ENCODE measurements at places on chromosomes 2 and 18.

DNA sequence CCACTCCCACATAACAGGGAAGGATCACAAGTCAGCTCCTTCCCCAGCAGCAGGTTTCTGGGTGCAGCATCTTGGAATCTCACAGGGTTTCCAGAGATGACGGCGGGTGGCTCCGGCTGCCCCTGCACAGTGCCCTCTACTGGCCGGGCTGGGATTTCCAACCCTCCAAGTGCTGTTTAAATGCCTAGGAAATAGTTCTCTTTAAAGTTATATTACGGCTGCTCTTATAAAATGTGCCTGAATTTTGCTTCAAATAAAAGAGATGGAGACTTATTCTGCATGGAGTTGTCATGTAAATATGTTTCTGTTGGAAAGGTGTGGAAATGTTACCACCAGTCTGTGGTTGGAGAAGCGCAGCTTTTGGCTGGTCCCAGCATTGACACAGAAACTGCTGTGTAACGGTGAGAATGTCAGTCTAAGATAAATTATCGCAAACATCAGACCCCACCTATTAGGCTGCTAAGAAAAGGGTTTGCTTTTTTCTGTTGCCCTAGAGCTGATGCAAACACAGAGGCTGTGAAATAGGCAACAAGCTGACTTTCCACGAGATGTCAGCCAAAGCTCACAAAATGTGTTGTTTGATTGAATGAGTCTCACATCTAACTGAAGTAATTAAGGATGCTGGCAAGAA lies 3.3 kb upstream of the HJURP start:
- peak; percentile 18 for DNase-seq

DNA sequence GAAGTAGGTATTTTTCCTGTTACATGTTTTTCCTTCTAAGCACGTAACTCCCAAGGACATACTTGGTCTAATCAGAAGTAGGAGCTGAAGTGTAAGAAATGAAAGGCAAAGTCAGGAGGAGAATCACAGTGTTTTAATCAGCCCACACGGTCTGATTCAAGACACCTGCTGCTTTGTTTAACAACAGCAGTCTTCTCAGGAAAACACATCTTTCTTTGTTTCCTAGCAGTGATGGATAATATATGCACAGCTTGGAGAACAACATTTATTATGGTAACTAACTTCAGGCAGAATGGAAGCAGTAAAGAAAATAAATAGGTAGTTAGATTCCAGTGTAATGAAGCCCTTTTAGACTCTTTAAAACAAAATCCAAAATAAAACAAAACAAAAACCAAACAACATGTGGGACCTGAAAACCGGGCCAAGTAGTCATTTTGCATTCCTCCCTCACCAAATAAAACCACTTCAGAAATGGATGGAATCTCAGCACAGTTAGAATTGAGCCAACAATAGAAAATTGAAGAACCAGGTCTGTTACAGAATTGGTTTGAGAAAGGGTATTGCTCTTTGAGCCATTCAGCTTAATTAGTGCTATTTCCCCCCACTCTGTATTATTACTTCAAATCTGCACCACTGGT lies 61.1 kb upstream of the UGP2 start:
- DNase-seq: no peak

- no peak for DNase-seq
Observed at GRCh38 chr2:194100201-194100600, 1556.8 kb upstream of the SLC39A10 start.

- DNase-seq: no peak
Observed at GRCh38 chr2:100905132-100905805, 85.3 kb downstream of the NPAS2 start.

DNA sequence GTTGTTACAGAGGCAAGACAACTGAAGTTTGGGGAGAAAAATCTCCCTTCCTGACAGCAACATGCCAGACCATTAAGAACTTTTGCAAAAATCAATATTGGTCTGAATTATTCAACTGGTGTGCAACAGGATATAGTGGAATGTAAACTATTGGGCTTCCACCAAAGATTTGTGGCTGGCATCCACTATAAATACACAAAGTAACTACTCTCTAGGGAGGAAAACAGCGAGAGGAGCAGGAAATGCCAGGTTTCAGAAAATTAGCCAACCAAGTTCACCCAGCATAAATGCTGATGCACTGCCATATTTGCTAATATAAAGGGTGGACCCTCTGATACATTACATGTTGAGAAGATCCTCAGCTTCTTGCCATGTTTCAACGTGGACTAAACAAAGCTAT lies 267.6 kb upstream of the LYPD1 start:
- DNase-seq: no peak

DNA sequence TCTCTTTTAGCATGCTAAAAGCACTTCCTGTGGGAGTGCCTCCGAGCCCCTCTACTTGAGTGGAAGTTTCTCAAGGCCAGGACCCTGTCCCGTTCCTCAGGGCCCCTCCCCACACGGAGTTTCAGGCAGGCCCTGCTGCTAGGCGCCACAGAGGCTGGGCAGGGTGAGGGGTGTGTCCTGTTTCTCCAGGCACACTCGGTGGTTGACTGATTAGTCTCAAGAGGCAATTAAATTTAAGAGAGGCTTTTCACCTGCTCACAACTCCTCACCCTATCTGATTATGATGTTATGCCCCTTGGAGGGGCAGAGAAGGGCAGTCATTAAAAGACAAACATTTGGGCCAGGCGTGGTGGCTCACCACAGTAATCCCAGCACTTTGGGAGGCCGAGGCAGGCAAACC lies 160.8 kb upstream of the HAAO start:
- no peak for DNase-seq

Data from stimulated activated CD4-positive, alpha-beta T cell treated with anti-CD3 and anti-CD28 coated beads, TNF-alpha, amount 100 ng/mL, for 24 hours (primary cell).